ENCODE measurements at places on chromosomes 7 and 10. TPM values are rescaled to one million over a fixed set of nuclear protein-coding genes. Genes with fewer than 3 reads are reported as not detected.

ANKRD61 gene
- not detected for total RNA-seq

UCN3 gene
- not detected for total RNA-seq

HOXA13 gene
- total RNA-seq: 0.65 TPM

TEX36 gene
- total RNA-seq: not detected

CDC14C gene
- not detected for total RNA-seq

PRKG1 gene
- 1.1 TPM for total RNA-seq

ADRB1 gene
- total RNA-seq: under 0.01 TPM

SLC26A5 gene
- total RNA-seq: not detected

CASP7 gene
- 43.9 TPM for total RNA-seq

OR2A1 gene
- total RNA-seq: under 0.01 TPM

A1CF gene
- total RNA-seq: not detected

TMEM184A gene
- not detected for total RNA-seq

COL17A1 gene
- 0.65 TPM for total RNA-seq

TMEM225B gene
- under 0.01 TPM for total RNA-seq

AKR1C4 gene
- not detected for total RNA-seq

NME8 gene
- not detected for total RNA-seq

TUBAL3 gene
- total RNA-seq: under 0.01 TPM

PDZD7 gene
- 0.65 TPM for total RNA-seq

ITPRID1 gene
- total RNA-seq: not detected

CTTNBP2 gene
- total RNA-seq: 0.32 TPM

EIF5AL1 gene
- total RNA-seq: 0.65 TPM

KCTD7 gene
- total RNA-seq: 3.6 TPM

FAM25A gene
- total RNA-seq: not detected

EGFR gene
- 1.6 TPM for total RNA-seq

FRMPD2 gene
- total RNA-seq: not detected

CYP2E1 gene
- total RNA-seq: not detected

FGL2 gene
- under 0.01 TPM for total RNA-seq

CALHM3 gene
- total RNA-seq: not detected

CRPPA gene
- total RNA-seq: 1.7 TPM

TMEM273 gene
- 9.7 TPM for total RNA-seq

CYP51A1 gene
- 240 TPM for total RNA-seq

MRPS33 gene
- total RNA-seq: 19.8 TPM

Data from epithelial cell of umbilical artery (primary cell).